NCI-H2081 treated with DMSO at 0.1 percent for 48 hours (cell line): ENCODE measurements at places on chromosomes 2 and 18.

GRCh38 chr2:104033399-104033798, 820.5 kb upstream of the POU3F3 start:
- DNase-seq: no peak

DNA sequence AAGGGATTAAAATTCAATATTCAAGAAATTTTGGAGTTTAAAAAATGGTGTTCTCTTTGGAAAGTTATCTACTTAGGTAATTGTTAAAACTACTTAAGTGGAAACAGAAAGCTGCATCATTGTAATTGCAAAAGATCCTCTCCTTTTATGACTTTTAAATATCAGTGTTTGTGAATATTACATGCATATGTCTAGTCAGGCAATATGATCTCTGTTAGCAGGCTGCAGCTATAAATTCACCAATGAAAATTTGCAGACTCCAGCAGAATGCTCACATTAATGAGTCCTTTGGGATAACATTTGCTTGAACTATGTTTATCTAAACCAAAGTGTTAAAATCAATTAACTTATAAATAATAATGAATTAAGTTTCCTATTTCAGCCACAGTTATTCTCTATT, 59.2 kb upstream of the CSRNP3 start:
- no peak for DNase-seq

DNA sequence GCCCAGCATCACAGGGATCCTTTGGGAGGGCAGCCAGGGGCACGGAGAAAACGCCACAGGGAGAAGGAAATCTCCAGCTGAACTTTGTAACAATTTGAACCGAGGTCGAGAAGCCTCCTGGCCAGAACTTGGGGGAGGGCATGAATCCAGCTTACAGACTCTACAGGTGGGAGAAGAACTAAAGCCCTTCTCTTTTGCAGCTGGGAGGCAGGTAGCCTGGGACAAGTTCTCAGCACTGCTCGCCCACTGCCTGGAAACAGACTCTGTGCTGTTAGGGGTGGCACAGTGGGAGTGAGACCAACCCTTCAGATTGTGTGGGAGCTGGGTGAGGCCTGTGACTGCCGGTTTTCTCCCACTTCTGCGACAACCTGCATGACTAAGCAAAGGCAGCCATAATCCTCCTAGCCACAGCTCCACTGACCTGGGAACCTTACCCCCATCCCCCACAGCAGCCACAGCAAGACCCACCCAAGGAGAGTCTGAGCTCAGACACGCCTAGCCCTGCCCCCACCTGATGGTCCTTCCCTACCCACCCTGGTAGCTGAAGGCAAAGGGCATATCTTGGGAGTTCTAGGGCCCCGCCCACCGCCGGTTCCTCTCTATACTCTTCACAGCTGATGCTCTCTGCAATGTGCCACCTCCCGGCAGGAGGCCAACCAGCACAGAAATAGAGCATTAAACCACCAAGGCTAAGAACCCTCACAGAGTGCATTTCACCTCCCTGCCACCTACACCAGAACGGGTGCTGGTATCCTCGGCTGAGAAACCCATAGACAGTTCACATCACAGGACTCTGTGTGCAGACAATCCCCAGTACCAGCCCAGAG, 136.0 kb upstream of the SIX2 start:
- DNase-seq: no peak

GRCh38 chr2:69594341-69594740, 49.2 kb downstream of the AAK1 start:
- DNase-seq: no peak

- DNase-seq: no peak
These were observed 24.9 kb downstream of the VPS4B start for GRCh38 chr18:63397349-63397748.

- DNase-seq: no peak
These were observed 4.0 kb downstream of the REV1 start for GRCh38 chr2:99485824-99486223.

DNA sequence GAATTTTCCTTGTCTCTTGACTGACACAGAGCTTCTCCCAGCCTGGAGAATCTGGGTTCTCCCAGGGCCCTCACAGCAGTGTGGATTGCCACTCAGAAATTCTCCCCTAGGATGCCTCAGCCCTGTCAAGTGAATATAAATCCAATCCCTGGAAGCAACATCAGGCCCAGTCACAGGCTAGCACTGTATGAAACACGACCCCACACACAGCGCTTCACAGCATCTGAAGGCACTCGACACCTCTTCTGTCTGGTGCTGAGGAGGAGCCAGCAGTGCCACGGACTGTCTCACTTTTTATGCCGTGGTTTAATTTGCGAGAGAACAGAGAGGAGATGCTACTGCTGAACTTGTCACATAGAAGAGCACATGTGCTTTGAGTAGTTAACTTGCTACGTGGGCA, 164.5 kb downstream of the NAPG start:
- DNase-seq: no peak

DNA sequence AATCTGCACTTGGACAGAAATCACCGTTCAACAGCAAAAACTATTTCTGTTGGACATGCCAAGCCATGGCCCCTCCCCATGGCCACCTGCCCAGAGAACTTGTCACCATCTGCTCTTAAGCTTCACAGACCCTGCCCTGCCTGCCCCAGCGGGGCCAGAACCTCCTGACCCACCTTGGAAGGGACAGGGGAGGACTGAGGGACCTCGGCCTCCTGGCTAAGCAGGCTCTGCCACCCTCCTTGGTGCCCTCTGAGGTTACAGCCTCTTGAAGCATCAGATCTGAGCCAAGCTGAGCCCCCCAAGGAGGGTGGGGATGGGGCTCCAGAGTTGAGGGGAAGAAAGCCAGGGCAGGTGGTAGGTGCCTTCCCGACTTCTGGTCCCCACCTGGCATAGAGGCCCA, 6.5 kb downstream of the TEX261 start:
- no peak for DNase-seq

- DNase-seq: no peak
These were observed 119.3 kb downstream of the STPG4 start for GRCh38 chr2:47035615-47036488.

- DNase-seq: no peak
These were observed 190.9 kb upstream of the FOSL2 start for GRCh38 chr2:28201671-28202180.

DNA sequence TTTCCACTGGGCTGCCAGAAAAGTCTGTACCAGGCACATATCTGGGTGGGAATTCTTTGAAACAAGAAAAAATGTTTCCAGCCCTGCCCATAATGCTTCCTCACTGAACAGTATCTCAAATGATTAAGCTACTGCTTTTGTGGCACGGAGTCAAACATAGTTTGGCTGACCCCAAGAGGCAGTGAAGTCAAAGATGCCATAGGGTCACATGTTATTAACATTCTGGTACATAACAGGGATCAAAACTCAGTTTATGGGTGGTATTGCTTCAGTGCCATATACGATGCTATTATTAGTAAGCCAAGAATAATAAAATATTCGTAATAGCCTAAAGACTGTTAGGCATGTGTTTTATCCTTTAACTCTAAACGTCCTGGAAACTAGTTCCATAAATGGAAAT, 112.4 kb downstream of the FEZ2 start:
- DNase-seq: no peak

- DNase-seq: no peak
These were observed 102.5 kb downstream of the RBM43 start for GRCh38 chr2:151159109-151159662.

GRCh38 chr2:85702172-85702571, 8.0 kb downstream of the GNLY start:
- no peak for DNase-seq

DNA sequence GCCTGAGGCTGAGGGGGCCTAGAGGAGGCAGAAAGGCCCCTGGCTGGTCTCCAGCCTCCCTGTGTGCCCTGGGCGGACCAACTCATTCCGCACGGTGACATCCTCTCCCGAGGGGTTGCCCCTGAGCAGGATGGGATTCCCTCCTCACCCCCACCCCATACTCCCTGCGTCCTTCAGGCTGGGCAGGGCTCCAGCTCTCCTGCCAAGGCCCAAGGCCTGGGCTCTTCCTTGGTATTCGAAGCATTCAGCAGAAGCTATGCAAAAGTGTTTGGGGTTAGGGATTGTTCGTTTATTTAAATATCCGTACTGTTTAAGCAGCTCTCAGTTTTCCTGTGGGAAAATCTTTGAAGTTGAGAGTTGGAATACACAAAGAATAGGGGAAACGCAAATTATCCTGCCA, 113.1 kb upstream of the RAB12 start:
- DNase-seq: no peak

GRCh38 chr2:172039011-172039704, 39.4 kb downstream of the METAP1D start:
- DNase-seq: no peak

GRCh38 chr2:44273596-44273995, 1.7 kb upstream of the SLC3A1 start:
- DNase-seq: no peak

DNA sequence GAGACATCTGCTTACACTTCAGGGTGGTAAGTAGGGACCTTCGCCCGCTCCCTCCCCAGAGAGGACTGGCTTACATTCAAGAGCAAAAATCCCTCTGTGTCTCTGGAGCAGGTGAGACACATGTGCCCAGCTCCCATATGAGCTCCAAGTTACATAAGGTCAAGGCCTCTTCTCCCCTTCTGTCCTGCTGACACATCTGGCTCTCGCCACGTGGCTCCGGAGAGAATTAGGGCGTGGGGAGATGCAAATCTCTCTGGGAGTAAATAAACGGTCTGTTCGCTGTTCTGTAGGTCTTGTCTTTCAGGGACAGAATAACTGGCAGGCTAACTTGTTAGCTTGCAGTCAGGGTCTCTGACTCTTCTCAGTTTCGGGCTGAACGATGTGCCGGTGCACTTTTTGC, 16.2 kb downstream of the MRO start:
- no peak for DNase-seq

DNA sequence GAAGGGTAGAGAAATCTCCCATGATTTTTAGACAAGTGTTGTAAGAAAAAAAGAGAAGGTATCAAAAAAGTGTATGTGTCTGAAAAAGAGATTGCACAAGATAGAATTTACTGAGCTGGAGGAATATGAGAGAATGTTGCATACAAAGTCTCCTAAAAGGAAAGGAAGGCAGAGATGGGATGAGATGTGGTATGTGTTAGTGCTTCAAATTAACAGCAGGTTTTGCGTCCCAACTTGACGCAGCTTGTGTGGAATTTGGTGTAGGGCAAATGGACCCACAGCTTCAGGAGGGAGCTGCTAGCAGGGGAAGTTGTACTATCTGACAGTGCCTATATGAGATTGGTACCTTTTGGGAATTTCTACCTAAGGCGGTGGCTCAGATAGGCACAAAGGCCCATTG, 9.0 kb upstream of the RASGRP3 start:
- no peak for DNase-seq

- no peak for DNase-seq
These were observed 29.1 kb downstream of the REEP1 start for GRCh38 chr2:86308356-86308755.

DNA sequence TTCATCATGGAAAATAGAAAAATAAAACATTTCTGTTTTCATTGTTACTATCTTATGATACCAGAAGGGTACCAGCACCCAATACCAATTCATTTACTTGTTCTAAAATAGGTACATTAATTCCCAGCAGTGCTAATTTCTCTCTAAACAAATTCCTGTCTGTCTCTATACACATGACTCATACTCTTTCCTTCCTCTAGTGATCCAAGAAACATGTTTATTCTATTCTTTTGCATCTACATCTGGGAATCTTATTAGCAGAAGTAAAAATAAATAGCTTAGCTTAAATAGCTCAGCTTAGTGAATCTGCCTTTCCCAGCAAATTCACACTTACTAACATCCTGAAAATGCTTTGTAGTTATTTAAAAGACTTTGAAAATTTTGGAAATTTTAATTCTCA, 84.5 kb upstream of the MAPRE2 start:
- DNase-seq: no peak

GRCh38 chr18:10049747-10050146, 135.9 kb downstream of the VAPA start:
- no peak for DNase-seq

DNA sequence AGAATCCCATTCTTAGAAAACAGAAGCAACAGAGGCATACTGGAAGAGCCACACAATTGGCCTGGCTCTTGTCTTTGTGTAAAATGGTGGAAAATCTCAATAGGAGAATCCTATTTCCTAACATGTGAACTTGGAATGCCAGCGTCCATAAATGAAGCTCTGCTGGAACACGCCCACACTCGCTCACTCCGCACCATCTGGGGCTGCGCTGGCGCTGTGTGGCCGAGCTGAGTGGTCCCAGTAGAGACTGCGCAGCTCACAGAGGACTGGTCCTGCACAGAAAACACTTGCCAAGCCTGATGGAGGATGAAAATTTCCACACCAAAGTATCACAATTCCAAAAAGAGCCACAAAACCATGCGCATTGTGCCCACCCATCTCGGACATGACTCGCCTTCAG, 56.2 kb downstream of the PXDN start:
- no peak for DNase-seq

- no peak for DNase-seq
These were observed 85.4 kb downstream of the RTN4 start for GRCh38 chr2:54964816-54965215.

DNA sequence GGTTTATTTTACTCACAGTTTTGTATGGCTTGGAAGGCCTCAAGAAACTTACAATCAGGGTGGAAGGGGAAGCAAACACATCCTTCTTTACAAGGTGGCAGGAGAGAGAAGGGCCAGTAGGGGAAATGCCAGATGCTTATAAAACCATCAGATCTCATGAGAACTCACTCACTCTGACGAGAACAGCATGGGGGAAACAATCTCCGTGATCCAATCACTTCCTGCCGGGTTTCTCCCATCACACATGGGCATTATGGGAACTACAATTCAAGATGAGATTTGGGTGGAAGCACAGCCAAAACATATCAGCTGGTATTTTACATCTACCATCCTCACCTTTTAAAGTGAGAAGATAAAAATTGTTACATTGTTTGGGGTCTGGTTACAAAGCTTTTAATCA, 427.9 kb upstream of the CDH7 start:
- no peak for DNase-seq

DNA sequence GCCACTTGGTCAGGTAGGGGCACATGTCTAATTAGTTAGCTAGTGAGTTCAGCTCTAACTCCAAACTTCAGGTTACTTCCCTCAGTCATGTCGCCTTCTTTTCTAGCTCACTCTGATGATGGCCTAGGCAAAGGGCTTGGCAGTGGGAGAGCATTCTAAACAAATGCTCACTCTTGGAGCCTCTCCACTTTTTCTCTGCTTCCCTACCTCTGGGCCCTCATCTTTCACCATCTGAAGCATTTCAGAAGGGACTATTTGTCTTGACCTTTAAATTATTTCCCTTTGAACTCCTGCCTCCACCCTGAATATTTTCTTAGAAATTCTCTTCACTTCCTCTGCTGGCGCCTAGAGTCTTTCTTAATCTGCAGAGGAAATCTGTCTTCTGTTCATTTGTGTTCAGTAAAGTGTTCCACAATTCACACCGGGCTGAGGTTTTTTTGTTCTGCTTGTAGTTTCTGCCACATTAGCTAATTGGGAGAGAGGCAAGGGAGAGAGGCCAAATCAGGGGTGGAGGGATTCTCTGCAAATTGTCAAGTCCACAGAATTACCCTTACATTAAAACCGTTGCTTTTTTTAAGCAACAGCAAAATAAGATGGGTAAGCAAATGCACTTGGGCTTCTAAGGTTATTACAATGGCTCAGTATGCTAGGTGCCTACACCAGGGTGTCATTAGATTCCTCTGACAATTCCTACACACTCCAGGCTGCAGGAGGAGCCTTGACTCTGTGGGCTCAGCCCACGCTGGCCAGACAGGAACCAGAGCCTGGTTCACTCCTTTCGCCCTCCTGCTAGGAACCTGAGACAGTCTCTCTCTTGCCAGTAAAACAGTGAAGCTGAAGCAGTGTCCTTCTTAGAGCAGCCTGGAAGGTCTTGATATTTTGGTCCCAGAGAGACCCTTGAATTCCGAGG, 5.5 kb downstream of the MSGN1 start:
- no peak for DNase-seq
